ENCODE measurements at places on chromosomes 12 and 14.
A peak's percentile ranks its signal among the peaks of the same experiment; 100 is the strongest.

DNA sequence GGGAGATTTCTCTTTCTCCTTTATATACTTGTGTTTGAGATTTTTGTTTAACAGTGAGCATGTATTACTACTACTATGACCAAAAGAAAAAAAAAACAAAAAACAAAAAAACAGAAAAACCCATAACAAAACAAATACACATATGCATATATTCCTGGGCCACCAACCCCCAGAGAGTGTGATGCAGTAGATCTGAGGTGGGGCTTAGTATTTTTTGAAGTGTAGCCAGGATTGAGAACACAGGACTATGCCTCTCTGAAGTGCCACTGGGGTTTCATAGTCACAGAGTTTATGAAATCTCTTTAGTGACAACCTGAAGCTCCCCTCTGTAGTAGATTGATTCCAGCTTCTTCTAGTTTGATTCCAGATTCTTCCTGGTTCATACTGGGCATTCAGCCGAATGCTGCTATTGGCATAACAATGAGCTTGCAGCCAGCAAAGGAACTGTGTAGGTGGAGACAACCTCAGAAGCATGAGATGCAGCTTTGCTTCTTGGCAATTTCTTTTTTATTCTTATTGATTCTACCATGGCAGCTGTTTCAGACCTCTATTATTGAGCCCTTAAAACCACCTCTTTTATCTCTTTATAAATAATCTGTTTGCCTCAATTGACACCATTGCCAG lies 15.5 kb upstream of the ANO4 start:
- DNase-seq, result no peak

DNA sequence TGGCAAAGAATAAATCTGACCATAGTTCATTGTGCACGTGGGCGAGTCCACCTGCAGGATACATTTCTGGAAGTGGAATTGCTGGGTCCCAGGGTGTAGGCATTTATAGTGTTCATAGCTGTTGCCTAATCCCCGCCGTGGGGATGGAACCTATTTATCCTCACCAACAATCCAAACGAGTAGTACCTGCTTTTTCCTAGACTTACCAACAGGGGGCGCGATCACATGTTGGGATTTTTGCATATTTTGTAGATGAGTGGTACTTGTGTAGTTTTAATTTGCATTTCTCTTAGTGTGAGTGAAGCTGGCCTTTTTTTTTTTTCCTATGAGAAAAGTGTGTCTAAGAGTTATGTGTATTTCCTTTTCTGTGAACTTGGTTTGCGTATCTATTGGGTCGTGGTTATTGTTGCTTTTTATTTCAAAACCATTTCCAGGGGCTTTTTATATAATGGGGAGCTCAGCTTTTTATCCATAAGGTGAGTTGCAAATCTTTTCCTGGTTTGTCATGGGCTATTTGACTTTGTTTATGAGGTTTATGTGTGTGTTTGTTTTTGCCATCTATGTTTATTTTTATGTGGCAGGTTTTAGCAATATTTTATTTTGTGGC lies 67.2 kb downstream of the CCDC92 start:
- DNase-seq, result peak; percentile 80

DNA sequence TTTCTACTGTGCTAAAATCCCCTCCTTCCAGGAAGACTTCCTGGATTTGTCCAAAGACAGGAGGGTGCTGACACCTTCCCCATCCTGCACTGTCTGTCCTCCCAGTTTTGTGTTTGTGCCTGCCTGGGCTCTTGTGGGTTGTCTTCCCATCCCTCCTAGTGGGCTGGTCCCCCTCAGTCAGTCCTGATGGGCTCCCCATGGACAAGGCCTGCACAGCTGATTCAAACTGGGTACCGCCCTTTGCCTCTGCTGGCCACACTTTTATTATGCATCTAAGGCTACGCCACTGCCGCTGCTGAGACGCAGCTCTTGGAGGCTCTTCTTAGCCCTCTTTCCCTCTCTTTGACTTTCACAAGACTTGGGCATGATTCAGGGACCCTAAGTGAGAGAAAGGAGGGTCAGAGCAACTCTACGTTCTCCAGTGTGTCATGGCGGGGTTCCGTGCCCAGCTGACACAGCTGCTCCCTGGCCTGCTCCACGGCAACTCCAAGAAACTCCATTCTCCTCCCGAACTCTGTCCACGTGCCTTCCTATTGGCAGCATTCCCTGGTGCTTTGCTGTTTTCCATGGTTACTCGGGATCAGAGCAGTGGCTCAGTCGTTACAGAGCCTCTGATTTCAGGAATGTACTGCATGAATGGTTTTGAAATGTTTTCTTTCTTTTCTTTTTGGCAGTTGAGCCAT lies 3.8 kb upstream of the KRT85 start:
- DNase-seq, result no peak

DNA sequence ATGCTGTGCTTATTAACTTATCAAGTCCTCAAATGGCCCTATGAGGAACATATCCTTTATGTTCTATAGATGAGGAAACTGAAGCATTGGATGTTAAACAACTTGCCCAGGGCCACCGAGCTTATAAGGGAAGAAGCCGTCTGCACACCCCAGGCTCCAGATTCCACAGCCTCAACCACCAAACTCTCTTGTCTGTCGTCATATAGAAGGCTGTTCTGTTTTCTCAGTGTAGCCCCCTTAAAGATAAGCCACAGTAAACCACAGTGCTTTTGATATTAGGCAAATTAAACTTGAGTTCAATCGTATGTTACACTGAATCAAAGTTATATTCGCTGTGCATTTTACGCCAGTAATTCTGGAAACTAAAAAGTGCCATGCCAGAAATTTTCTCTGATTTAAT lies 116.7 kb downstream of the PRKCH start:
- no peak for DNase-seq
